Activated CD4-positive, alpha-beta T cell treated with anti-CD3 and anti-CD28 coated beads, Interleukin-2, amount 50 U/mL, for 48 hours (primary cell): ENCODE measurements at places on chromosomes 7 and 10.

GRCh38 chr7:15891151-15891881, 204.8 kb upstream of the MEOX2 start:
- no peak for DNase-seq

DNA sequence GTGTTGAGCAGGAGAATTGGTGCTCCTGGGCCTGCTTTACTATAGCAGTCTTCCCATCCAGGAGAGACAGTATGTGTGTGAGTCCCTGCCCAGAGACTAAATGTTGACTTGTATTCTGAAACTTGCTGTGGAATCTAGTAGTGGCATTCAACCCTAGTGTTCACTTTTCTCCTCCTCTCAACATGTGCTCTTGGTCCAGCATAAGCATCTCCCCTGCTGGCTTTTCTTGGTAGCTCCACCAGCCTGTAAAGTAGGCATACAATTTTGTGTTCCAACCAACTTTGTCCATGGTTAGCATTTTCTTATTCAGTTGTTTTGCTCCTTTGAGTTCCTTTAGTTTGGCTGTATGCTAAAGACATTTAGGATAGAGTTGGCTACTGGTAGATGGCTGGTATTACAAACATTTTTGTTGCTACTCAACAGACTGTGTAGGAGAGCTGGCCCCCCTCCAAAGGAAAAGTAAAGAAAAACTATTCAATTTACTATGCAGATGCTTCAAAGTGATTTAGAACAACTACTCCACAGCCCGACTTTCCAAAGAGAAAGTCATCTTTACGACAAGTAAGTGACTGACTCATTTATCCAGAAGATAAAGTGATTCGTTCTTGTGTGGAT, 46.0 kb downstream of the ASB4 start:
- no peak for DNase-seq

- DNase-seq, result no peak
Measured at GRCh38 chr10:17474595-17475323, 20.4 kb upstream of the ST8SIA6 start.

DNA sequence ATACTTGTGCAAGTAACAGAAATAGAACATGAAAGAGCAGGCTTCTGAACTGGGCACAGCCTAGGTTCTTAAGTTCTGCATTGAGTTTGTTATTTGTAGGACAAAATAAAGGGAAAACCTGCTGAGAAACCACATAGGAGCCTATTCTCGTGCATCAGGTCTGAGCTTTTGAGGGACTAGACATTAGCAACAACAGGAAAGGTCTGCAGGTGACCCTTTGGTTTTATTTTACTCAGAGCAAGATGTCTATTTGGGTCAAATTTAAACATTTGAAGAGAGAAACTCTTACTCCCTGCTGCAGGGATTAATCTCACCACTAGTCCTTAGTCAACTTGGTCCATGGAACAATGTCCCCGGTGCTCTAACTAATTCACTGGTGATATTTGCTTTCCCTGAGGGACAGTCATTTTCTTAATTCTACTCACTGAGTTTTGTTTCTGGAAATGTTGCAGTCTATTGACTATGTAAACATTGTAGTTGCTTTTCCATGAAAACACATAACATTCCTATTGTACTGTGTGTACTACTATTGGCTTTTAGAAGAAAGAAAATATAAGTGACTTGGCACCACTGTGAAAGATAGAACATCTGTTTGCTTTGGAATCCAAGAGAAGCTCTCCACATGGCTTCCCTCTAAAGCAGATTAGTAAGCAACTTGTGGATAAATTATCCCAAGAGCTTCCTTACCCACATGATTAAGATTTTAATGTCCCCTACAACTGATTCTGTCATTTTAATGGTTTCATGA, 108.2 kb downstream of the CHRM2 start:
- no peak for DNase-seq

DNA sequence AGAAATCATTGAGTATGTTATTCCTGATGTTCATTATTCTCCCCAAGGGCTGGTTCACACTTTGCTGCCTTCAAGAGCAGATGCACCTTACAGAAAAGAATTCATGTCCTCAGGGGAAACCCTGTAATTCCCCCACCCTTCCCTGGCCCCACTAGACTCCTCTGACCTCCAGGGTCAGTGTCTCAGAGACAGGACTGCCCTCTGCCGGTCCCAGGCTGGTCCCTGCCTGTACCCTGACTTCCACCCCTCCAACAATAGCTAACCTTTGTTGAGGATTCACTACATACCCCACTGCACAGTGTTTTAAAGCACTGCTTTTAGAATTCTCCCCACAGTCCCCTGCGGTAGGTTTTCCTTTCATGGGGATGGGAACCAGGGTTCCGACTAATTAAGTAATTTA, 4.4 kb upstream of the SEPHS1 start:
- DNase-seq, result no peak

GRCh38 chr10:5551531-5552375, 27.0 kb downstream of the CALML3 start:
- DNase-seq, result peak; percentile 78

GRCh38 chr10:3263082-3263481, 90.5 kb upstream of the PITRM1 start:
- DNase-seq, result no peak

DNA sequence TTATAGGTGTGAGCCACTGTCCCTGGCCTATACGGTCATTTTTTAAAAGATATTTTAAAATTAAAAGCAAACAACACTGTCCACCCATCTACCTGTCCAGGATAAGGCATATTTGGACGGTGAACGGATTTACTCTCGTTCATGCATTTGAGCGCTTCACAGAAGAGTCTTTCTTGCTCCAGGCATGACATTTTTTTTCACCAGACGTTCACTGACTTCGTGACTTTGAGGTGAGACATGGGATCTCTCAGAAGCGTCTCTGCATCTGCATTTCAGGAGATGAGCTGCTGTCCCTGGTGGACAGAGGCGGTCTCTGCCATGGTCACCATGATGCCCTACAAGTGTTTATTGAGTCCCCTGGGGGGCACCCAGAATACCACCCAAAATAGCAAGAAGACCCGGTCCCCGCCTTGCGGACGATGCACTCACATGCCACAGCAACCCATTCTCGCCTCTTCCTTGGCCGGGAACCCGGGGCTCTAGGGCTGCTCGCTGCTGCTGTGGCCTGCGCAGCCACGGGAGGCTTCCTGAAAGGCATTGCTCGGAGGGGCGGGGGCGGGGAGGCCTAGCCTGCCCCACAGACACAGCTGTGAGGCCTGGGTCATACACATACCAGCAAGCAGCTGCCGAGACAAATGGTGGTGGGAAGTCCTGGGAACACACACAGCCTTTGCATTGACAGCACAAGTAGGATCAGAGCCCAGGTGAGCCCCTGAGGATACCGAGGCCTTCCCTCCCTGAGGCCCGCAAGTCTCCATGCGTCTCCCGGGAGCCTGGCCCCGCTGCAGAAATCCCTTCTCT, 84.4 kb downstream of the RGS10 start:
- no peak for DNase-seq

DNA sequence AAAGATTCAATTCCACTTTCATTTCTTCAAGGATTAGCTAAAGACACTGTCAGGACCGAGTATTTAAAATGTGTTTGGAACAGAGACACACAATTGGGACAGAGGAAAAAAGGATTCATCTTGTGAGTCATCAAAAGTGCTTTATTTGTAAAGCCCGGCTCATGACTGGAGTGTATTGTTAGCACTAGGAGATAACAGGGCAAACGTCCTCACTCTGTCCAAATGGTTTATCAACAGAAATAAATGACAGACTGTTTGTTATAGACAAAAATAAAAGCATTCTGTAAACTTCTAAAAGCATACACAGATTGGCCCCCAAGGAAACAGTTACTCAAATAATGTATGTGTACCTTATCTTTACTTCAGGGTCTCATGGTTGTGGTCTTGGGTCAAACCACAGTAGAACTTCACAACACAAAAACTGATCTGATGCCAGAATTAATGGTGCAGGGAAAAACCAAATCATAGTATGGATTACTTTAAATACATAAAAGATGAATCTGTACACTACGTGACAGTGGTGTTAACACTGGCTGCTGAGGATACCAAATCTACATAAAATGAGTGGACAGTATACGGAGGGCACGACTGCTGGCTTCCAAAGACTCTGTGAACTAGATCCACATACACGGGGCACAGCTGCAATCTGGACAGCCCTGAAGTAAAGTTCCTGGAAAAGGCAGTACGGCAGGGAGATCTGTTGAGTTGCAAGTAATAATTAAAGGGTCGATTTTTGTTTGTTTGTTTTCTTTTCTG, 179.4 kb downstream of the PIP4K2A start:
- no peak for DNase-seq
